Activated CD4-positive, CD25-positive, alpha-beta regulatory T cell treated with anti-CD3 and anti-CD28 coated beads, Interleukin-2, amount 50 U/mL, for 72 hours (primary cell): ENCODE measurements at places on chromosomes 2 and 18.

DNA sequence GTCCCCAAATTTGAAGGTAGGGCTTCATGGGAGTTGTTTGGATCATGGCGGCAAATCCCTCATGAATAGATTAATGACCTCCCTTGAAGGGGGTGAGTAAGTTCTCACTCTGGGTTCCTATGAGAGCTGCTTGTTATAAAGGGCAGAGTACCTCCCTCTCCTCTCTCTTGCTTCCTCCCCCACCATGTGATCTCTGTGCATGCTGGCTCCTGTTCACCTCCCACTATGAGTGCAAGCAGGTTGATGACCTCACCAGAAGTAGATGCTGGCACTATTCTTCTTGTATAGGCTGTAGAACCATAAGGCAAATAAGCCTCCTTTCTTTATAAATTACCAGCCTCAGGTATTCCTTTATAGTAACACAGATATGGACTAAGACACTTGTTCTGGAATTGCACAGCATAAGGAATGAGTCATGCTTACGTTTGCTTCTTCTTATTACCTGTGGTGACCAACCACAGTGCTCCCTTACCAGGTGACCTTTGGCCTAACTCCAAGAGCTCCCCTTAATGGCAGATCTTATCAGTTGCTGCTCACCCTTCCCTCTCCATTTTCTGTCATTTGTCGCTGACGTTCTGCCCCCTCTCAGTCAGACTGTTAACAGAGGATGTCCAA lies 559.5 kb upstream of the GCFC2 start:
- no peak for DNase-seq

- DNase-seq, result no peak
Observed at GRCh38 chr2:201883606-201884369, 77.5 kb downstream of the CDK15 start.

GRCh38 chr2:47034973-47035609 lies 119.5 kb upstream of the MCFD2 start:
- no peak for DNase-seq

DNA sequence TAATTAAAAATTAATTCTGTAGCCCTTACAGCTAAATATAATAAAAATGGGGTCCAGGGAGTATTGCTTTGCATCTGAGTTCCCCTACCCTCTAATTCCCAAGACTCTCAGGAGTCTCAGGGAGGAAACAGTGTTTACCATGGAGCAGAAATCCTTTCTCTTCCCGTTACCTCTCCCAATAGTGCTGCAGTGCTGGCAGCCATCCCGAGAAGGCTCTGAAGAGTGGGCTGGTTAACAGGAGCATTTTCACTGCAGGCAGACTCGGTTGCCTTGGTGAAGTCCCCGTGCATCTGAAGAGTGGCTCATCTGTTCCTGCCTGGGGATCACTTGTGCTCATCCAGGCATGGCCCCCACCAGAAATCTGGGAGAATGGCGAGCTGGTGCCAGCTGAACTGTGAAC lies 41.8 kb upstream of the TMEM178A start:
- DNase-seq, result no peak

GRCh38 chr2:66581339-66582103 lies 146.6 kb downstream of the MEIS1 start:
- no peak for DNase-seq

- DNase-seq, result no peak
Observed at GRCh38 chr2:230734247-230735175, 21.9 kb downstream of the CAB39 start.

- DNase-seq, result no peak
Observed at GRCh38 chr18:2857491-2858131, 10.8 kb downstream of the EMILIN2 start.

- no peak for DNase-seq
Observed at GRCh38 chr2:57892920-57893319, 153.7 kb upstream of the VRK2 start.
